ENCODE measurements at places on chromosomes 5 and 9.

- no peak for DNase-seq
Measured at GRCh38 chr9:91837981-91838731, 111.9 kb downstream of the ROR2 start.

GRCh38 chr9:108094676-108094993, 605.1 kb upstream of the KLF4 start:
- no peak for DNase-seq

- DNase-seq, result no peak
Measured at GRCh38 chr5:94102849-94103248, 361.4 kb upstream of the POU5F2 start.

DNA sequence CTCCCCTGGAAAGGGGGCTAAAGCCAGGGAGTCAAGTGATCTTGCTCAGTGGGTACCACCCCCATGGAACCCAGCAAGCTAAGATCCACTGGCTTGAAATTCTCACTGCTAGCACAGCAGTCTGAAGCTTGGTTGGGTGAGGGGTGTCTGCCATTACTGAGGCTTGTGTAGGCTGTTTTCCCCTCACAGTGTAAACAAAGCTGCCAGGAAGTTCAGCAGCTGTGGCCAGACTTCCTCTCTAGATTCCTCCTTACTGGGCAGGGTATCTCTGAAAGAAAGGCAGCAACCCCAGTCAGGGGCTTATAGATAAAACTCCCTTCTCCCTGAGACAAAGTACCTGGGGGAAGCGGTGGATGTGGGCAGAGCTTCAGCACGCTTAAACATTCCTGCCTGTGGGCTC, 17.1 kb upstream of the EPB41L4A start:
- no peak for DNase-seq

DNA sequence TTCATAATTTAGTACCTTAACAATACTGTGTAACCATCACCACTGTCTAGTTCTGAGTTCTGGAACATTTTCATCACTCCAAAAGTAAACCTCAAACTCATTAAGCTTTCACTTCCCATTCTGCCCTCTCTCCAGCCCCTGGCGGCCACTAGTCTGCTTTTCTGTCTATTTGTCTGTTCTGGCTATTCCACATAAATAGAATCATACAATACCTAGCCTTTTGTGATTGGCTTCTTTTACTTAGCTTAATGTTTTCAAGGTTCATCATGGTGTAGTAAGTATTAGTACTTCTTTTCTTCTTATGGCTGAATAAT, 138.7 kb downstream of the RAPGEF6 start:
- DNase-seq, result no peak

- no peak for DNase-seq
Measured at GRCh38 chr5:67971223-67971830, 244.2 kb upstream of the PIK3R1 start.

- no peak for DNase-seq
Measured at GRCh38 chr5:165360784-165361542, 1855.5 kb downstream of the MAT2B start.

DNA sequence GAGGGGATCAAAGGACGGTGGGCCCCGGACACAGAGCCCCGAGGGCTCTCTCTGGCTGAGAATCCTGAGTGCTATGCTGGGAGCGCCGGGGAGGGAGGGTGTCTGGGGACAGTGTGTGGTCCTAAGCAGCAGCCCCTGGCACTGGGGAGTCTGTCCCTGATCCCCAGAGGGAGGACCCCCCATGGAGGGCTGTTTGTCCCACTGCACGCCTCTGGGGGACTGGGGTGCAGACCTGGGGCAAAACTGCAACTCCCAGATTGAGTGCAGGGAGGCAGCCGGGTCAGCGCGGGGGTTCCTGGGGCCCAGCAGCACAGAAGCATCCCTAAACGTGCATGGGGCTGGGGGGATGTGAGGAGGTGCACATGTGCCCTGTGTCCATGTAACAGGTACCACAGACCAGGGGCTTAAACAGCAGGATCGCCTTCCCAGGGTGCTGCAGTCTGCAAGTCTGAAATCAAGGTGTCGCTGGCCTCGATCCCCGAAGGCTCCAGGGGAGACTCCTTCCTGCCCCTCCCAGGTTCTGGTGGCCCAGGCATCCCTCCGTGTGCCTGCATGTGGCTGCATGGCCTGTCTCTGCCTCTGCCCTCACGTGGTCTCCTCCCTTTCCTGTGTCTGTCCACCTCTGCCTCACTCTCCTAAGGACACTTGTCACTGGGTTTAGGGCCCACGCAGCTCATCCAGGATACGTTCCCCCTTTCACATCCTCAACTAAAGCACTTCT, 35.9 kb upstream of the IRX4 start:
- DNase-seq, result no peak

DNA sequence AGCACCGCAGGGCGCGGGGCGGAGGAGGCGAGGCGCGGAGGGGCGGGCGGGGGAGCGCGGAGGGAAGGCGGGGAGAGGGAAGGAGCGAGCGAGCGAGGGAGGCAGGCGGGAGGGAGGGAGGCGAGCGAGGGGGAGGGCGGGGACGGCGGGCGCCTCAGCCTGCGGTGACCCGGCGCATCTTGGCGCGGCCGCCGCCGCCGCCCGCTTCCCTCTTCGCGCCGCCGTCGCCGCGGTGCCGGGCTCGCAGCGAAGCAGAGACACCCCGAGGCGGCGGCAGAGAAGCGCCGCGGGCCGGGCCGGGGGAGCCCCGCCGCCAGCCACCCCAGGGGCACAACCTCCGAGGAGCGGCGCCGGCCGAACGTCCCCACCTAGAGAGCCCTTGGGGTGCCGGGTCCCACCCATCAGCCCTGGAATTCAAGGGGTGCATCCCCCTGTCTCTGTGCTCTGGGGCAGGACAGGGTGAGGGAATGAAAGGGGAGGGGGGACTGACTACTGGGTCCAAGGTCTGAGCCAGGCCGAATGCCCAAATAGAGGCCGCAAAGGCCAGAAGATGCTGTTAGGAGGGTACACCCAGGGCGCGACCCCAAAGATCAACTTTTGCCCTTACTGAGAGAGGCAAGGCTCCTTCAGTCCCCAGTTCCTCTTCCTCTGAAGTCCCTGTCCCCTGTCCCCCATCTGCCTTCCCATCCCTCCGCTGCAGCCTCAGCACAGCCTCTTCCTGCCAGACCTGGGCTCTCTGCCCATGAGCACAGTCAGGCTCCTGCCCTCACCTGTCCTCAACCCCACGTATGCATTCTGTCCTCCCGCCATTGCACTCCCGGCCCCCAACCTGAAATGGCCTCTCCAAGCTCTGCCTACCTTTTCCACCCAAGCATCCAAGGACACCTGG, at the start of gene ADAMTS2:
ADAMTS2 (minus strand) TSS at position 29 of the 889 bp plus-strand sequence. CDS start 133 bp downstream, outside the sequence.
- no peak for DNase-seq

GRCh38 chr5:171317230-171317629, 8.2 kb downstream of the TLX3 start:
- no peak for DNase-seq

DNA sequence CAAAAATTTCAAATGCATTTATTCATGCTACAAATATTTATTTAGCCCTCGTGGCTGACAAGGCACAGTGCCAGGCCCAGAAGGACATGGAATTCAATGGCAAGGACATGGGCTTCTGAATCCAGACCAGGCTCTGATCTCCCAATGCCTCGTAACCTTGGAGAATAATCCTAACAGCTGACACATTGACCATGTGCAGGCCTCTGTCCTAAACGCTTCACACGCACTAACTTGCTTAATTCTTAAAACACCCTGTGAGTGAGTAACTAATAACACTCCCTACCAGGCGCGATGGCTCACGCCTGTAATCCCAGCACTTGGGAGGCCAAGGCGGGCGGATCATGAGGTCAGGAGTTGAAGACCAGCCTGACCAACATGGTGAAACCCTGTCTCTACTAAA, 33.2 kb downstream of the MYO10 start:
- DNase-seq, result no peak

Data from CD4-positive, CD25-positive, alpha-beta regulatory T cell (primary cell).